Activated CD4-positive, alpha-beta T cell treated with anti-CD3 and anti-CD28 coated beads for 1 hour (primary cell): ENCODE measurements at places on chromosomes 5 and 9.

DNA sequence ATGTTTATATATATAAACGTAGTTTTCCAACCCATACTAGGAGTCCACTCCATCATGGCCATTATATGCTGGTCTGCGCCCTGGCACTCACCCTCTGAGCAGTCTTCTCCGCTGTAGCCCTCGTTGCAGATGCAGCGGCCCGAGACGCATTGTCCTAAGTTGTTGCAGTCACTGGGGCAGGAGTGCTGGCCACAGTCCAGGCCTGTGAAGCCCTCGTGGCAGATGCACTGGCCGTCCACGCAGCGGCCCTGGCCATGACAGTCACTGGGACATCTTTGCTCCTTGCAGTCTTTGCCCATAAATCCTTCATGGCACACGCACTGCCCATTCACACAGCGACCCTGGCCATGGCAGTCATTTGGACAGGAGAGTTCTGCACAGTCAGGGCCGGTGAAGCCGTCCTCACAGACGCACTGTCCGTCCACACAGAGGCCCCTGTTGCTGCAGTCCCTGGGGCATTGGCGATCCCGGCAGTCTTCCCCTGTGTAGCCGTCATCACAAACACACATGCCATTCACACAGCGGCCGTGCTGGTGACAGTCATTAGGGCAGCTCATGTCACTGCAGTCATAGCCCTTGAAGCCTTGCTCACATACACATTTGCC lies 32.1 kb downstream of the TNC start:
- DNase-seq, result no peak

GRCh38 chr5:180623411-180623834 lies 26.0 kb downstream of the FLT4 start:
- DNase-seq, result no peak

DNA sequence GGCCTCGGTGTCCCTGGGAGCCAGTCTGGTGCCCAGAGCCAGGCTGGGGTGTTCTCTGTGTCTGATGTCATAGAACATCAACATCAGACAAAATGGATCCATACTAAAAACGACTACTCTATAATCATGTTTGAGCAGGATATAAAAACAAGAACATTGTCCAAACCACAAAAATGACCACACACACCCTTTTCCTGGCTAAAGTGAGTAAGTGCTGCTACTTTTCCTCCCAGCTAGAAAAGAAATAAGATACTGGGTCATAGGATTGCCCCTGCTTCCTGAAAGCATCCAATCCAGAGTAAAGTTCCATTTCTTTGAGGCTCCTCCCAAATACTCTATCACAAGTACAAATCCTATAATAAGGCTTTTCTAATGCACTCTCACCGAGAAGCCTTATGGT lies 19.7 kb upstream of the TRAF1 start:
- DNase-seq, result no peak

GRCh38 chr9:127018935-127019334 lies 103.5 kb downstream of the ANGPTL2 start:
- no peak for DNase-seq

DNA sequence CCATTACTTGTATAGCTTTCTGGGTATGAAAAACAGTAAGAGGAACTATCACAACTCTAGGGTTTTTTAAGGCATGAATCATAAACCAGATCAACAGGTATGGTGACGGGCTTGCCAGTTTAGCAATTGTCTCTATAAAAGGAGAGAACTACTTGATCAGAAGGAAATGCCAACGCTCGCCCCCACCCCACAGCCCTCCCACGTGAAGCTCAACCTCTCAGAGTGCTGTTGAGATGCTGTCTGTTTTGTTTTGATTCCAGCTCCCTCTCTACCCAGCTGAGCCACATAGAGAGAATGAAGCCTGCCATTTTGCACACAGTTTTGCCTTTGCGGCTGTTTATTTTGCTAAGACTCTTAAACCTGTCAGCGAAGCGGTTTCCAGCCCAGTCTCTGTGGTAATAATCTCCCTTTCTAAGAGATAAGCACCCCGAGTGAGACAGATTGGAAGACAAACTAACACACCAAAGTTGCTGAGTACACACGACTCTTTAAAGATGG lies 257.9 kb upstream of the ANKRD55 start:
- DNase-seq, result peak; percentile 42

- DNase-seq, result no peak
These were observed at the start of gene C1QTNF3 for GRCh38 chr5:34043099-34043876. TSS of gene C1QTNF3 (minus strand) at chr5:34043213. CDS start at chr5:34043125, 88 bp downstream.

GRCh38 chr9:101791938-101792337 lies 53.5 kb upstream of the GRIN3A start:
- no peak for DNase-seq

DNA sequence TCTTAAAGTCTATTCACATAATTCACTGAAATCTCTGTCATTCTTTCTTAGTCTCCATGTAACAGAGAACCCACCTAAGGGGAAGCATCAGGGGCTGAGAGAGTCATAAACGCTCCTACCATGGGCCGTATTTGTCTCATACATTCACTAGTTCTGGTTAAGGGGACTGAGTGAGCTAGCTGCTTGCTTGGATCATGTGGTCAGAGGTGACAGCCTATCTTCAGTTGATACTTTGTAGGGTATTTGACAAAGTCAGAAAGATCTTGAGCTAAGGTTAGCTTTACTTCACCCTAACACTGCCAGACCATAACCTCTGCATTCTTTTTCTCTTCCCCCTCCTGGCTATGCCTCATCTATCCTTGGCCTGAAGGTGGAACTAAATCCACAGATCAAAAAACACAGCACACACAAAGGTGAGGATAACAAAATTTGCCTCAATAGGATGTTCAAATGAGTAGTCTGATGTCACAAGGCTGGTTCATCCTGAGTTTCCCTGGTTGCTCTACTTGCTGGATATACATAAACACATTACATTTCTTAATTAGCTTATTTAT lies 66.5 kb downstream of the MARCHF3 start:
- DNase-seq, result no peak

DNA sequence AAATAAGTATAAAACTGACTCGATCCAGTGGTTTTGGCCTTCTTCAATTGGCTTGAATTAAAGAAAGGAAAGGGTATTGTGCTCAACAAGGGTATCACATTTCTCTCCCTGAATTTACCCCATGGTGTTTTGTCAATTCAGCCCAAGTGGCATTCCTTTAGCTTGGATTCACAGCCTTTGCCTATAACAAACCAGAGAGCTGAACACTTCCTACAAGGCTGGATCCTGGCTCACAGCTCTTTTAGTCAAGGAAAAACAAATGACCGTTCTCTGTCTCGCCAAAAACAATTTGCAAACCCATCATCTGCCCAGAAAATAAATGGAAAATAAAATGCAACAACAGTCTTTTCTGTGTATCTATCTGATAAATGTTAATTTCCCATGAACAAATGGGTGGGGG lies 5.7 kb downstream of the ZNF366 start:
- no peak for DNase-seq

GRCh38 chr9:79129865-79130480 lies 441.8 kb upstream of the TLE4 start:
- no peak for DNase-seq

DNA sequence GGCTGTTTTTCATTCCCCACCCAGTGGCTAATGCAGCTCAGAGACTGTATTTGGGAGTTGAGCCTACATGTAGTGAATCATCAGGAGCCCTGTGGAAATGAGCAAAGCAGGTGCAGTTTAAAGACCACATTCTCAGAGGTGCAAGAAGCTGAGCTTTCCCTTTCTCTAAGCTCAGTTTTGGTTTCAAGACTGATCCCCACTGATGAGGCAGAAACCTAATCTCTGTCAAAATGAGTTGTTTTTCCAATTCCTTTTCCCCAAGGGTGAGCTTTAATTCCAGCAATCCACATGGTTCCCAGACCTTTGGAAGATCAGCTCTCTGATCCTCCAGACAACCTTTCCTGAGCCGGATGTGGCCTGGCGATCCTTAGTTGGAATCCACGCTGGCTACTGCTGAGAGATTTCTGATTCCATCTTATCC lies 420.5 kb downstream of the EBF1 start:
- DNase-seq, result no peak

DNA sequence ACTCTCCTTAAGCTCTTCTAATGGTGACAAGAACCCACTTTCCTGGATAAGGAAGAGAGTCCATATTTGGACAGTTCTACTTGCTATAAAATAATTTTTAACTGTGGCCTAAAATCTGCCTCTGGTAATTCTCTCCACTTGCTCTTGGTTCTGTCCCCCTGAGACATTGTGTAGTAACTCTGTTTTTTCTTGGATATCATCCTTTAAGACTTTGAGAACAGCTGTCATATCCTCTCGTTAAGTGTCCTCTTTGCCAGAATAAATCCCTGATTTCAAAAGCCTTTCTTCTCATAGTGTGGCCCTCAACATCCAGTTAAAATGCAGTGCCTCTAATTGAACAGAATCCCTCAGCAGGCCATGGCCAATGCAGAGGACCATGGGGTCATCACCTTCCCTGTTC lies 101.5 kb downstream of the ARHGEF28 start:
- no peak for DNase-seq

- no peak for DNase-seq
These were observed 242.3 kb downstream of the EBF1 start for GRCh38 chr5:158857371-158857770.

GRCh38 chr9:36162211-36162738 lies 6.9 kb upstream of the CCIN start:
- no peak for DNase-seq
